ENCODE measurements at places on chromosomes 2 and 18.
A peak's percentile ranks its signal among the peaks of the same experiment; 100 is the strongest.

DNA sequence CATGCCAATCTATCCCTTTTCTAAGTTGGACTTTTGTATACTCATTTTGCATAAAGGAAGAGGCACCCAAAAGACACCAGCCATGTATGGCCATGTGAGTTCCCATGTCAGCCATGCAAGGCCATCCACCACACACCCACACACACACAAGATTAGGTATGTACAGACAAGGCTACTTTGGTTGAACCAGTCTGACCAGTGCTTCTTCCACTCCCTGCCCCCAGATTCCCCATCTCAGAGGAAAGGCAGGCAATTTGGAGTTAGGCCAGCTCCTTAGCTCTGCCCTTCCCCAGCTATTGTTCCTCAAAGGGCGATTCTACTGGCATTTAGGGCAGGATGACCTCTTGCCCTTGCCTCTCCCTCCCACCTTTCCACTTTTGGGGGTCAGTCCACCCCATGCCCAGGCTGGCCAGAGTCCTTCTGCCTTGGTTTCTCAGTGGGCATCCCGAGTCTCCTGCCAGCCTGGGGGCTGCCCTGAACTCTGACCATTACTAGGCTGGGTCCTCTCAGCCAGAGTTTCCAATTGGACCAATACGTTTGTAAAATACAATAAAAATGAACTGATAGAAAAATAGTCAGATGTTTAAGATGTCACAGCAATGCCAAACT lies 101.1 kb downstream of the ZBTB7C start:
- no peak for DNase-seq

DNA sequence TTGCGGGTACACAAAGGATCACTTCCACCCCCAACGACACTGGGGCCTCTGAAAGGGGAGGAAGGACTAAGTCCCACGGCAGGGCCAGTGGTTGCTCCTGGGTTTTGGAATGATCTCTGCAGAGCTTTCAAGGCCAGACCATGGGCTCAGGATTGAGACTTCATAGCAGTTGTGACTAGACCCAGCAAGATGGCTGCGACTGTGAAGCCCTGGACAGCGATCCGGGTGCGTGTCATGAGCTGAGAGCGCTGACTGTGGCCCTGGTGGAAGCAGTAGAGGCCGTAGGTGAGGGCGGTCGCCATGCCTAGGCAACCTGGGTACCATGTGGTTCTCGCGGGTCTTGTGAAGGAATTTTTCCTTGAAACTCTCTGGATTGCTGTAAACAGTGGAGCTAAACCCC lies 27.3 kb downstream of the NCL start:
- DNase-seq, result no peak

DNA sequence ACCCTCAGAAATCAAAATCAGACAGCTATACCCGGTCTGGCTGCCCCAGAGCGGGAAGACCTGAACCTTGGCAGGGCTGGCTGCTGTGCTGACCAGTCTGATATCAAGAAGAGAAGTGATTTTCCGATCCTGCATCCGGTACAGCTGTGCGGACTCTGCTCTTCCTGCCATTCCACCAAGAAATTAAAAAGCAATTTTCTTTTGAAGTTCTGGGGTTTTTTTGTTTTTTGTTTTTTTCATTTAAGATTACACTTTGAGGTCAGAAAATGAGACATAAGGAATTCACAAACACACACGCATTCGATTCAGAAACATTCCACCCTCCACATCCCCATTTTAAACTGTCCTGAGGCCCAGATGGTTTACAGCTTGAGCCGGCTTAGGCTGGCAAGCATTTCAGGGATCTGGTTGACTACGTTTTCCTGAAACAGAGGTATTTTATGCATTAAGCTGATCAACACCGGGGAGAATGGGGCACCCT lies 156.5 kb downstream of the COL6A3 start:
- no peak for DNase-seq

DNA sequence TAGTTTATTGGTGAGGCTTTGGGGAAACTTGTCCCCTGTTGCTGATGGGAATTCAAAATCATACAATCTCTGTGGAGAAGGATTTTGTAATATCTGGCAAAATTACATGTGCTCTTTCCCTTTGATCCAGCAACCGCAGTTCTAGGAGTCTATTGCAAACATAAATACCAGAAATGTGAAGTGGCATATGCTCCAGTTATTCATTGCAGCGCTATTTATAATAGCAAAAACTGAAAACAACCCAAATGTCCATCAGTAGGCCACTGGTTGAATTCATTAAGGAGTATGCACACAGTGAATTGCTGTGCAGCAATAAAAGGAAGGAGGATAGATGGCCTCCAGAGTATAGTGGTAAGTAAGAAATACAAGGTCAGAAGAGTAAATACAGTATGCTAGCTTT lies 76.5 kb downstream of the HNRNPLL start:
- no peak for DNase-seq

- DNase-seq, result no peak
Measured at GRCh38 chr2:72082021-72082601, 65.6 kb downstream of the CYP26B1 start.

DNA sequence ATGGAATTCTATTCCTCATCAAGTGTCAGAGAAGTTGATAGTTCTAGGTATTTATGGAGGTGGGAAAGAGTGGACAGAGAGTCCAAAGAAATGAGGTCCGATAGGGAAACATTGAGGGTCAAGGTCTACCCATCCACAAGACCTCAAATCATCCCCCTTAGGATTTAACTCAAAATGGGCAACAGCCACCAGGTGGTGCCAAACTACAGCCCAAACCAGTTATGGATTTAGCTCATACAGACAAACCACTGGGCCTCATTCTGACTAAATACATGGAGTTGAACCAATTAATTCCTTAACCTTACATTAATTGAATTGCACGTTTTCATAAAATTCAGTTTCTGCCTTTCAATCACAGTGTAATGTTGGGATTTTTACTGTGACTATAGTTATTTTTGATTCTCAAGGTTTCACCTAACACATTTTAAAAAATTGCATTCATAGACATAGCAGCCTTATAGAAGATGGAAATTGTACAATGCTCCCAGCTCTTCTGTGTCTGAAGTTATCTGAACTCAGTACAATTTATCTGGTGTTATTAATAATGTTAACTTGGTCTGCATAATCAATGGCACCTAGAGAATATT lies 98.2 kb upstream of the HNMT start:
- DNase-seq, result peak; percentile 3

- no peak for DNase-seq
Measured at GRCh38 chr2:10982931-10983701, 71.4 kb downstream of the KCNF1 start.

- DNase-seq, result no peak
Measured at GRCh38 chr18:47737956-47738355, 192.5 kb downstream of the SMAD2 start.

DNA sequence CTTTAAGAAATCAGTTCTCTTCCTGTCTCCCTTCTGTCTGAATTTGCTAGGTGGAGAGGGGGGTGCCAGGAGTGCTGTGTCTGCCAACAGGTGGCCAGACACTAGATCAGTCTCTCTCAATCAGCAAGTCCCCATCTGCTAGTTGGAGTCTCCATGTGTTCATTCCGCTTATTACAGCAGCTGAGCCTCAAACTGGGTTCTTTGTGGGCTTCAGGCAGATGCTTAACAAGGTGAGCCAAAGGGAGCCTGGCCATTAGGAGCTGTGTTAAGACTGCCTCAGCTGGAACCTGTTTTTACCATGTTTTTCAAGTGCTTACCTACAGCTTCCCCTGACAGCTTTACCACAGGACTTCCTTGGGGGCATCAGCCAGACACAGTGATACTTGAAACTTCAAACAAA lies 401.9 kb downstream of the LRP1B start:
- DNase-seq, result no peak

GRCh38 chr2:241608881-241609280 lies 28.1 kb downstream of the THAP4 start:
- DNase-seq, result no peak

- no peak for DNase-seq
Measured at GRCh38 chr2:85009019-85009618, 38.2 kb downstream of the KCMF1 start.

- peak; percentile 77 for DNase-seq
Measured at GRCh38 chr2:16608661-16609643, 56.7 kb downstream of the CYRIA start.

DNA sequence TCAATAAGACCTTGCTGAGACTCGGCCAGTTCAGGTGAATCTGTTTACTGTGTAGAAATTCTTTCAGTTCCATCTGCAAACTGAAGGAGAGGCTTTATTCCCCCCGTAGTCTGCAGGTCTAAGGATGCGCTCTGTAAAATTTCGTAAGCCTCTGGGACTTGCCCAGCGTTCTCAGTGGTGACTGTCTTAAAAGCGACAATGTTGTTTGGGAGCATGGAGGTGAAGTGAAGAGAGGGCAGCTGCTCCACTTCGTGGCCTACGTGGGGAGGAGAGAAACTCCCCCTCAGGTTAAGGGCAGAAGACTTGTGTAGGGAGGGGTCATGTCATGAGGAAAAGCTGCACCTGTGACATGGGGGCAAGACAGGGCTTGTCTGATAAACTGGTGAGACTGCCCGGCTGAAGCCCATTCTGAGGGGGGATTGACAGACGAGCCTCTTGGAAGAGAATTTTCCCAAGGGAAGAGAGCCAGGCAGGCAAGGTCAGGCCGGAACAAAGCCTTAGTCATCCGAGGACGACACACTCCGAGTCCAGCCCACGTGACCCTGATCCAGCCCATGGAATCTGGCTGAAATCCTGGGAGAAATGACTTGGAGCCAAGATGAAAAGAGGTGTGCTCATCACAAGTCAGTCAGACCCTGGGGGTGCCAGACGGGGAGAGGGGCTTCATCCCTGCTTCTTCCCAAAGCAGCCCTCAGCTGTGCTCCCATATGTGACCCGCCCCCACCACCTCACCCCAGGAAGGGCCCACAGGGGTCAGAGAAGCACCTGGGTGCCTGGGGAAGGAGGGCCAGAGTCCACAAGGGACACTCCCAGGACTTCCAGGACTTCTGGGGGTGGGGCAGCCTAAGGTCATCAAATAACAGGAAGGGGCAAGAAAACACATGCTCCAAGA lies 88.5 kb upstream of the SH3BP4 start:
- DNase-seq, result no peak

GRCh38 chr2:77017355-77017745 lies 504.8 kb downstream of the LRRTM4 start:
- no peak for DNase-seq

DNA sequence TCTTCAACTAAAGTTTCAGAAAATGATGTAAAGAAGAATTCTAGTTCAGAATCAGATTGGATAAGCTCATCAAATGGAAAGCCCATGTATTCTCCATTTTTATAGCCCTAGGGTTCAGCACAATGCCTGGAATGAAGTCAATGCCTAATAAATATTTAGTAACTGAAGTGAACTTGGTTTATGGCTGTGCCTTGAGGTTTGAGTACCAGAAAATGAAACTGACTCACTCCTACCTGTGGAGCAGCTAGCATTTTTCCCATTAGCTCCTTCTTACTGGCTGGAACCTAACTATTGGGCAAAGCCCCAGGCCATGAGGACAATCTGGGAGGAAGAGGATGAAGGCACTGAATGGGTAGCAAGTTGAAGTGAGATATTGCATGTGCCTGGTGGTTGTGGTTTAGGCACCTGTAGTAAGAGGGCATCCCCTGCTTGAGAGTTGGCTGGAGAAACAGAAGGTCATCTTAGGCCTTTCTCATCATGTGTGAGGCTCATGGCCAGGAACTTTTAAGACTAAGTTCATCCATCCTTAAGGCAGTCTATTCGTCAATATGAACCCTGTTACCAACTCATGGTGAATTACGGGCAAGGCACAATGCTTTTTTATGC lies 85.0 kb upstream of the LYPD1 start:
- no peak for DNase-seq

DNA sequence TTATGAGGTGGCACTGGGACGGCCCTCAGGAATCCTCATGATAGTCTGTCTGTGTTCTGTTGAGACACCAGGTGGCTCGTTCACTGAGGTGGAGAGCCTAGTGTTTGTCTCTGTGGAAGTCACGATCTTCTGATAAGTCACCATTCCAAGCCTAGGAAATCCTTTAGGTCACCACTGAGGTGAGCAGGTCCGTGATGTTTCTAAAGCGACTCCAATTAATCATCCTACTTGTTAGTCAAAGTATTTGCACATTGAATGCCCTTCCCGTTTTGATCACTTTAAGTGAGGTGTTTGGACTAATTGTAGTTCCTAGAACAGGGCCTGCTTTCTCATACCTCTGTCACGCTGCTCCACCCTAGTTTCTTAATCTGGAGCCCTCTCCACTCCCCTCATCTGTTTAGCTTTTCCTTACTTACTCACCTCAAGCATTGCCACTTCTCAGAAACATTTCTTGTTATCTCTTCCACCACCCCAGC lies 28.0 kb upstream of the DSG3 start:
- no peak for DNase-seq

GRCh38 chr2:143686585-143687164 lies 557.5 kb downstream of the ARHGAP15 start:
- no peak for DNase-seq

DNA sequence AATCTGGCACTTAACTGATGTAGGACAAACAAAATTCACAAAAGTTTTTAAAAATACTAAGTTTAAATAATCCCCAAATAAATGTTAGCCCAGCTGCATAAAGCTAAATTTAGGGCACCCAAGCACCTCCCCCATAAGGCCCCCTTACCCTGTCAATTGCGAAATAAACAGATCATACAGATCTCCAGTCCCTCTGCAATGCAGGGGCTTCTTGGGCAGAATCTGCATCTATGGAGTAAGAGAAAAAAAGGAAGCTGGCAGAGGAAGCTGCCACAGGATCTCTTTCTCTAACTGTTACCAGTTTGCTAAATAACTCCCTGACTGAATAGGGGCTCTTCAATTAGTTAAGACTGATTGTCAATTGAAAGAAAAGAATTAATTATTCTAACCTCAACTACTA lies 117.7 kb downstream of the MEMO1 start:
- DNase-seq, result no peak

DNA sequence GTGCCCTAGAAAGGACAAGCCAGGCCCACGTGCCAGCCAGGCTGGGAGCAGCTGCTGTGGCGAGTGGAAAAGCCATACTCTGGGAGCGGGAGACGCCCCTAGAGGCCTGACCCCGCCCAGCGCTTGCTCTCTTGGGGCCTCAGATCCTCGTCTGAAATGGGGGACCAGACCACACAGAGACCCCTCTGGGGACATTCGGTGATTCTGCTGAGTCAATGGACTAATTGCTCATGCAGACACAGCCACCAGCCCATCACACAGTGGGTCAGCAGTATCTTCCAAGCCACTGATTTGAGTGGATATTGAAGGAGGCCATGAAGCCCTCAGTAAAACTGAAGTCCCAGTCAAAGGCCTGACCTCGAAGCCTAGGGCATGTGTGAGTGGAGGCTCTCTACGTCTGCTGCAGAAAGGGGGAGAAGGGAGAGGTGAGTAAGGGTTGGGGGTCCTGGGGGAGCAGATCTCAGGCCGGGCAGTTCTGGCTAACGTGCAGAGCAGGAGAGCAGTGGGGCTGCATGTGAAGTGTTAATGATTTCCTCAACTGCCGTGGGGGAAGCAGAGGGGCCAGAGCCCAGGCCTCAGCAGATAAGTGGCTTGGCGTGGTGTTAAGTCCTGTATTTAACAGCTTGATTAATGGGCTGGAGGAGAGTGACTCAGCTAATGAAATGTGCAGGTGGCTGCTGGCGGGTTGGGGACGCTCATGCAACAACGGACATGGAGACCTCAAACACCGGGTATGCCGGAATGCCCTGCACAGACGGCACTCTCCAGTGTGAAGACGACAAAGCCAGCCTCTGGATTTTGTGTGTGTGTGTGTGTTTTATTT lies 104.4 kb upstream of the TWIST2 start:
- DNase-seq, result no peak

- DNase-seq, result no peak
Measured at GRCh38 chr2:75002007-75002406, 43.6 kb downstream of the POLE4 start.

- DNase-seq, result no peak
Measured at GRCh38 chr2:214542295-214542694, 131.4 kb downstream of the VWC2L start.

GRCh38 chr2:225073198-225073597 lies 30.9 kb upstream of the DOCK10 start:
- no peak for DNase-seq
